ENCODE measurements at places on chromosomes 12 and 14.
A peak's percentile ranks its signal among the peaks of the same experiment; 100 is the strongest.

GRCh38 chr14:52399104-52399503 is 85.0 kb downstream of the PTGER2 start:
- DNase-seq, result no peak

- no peak for DNase-seq
Observed at GRCh38 chr12:119479121-119479561, 114.4 kb upstream of the TMEM233 start.

- DNase-seq, result no peak
Observed at GRCh38 chr12:57881475-57881874, 34.9 kb upstream of the CTDSP2 start.

GRCh38 chr14:63276016-63276415 is 42.7 kb downstream of the GPHB5 start:
- DNase-seq, result no peak

DNA sequence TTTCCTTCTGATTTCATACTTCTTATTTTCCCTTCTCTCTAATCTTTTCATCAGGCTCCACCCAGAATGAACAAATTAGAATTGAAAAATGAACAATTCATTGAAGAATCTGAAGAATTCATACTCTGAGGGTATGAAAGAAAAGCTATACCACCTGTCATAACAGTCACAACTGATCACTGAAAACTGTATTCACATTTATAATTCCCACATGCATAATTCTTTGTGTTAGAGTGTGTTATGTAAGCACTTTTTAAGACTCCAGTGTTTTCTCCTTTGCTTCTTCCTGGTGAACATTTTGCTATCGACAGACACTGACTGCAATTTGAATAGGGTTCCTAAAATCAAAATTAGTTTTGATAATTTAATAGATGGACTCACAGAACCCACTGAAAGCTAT is 271.2 kb downstream of the SLC16A7 start:
- DNase-seq, result no peak

GRCh38 chr12:100672075-100672592 is 98.7 kb downstream of the GAS2L3 start:
- peak; percentile 64 for DNase-seq

DNA sequence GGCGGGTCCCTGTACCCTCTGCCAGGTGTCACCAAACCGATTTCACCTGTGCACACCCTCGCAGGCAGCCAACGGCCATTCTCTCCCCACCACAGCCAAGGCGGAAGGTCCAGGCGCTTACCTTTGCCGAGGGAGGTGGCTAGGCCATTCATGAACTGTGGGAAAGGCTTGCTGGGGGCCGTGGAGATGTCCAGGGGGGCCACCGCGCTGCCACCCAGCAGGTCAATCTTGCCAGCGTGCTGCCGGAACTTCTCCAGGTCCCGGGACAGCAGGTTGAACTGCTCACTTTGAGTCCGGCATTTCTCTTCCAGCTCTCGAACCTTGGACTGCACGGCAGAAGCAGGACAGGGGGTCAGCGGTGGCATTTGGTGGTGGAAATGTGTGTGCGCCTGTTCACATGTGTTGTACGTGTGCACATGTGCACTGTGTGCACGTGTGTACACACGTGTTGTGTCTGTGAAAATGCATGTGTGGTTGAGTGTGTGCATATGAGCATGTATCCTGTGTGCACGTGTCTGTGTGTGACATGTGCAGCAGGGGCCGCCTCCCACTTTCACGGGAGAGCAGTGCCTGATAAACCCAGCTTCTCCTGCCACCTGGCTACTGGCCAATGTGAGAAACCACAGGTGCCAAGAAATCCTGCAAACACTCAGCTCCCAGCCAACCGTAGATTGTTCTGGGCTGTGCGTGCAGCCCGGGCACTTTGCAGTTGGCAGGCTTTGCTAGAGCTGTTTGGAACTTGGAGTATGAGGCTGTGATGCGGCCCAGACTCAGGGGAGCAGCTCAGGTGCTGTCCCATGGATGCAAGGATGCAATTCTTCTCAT is 118.9 kb downstream of the PIWIL1 start:
- DNase-seq, result no peak

- peak; percentile 78 for DNase-seq
Observed at GRCh38 chr12:109927622-109928021, 27.5 kb downstream of the TCHP start.

DNA sequence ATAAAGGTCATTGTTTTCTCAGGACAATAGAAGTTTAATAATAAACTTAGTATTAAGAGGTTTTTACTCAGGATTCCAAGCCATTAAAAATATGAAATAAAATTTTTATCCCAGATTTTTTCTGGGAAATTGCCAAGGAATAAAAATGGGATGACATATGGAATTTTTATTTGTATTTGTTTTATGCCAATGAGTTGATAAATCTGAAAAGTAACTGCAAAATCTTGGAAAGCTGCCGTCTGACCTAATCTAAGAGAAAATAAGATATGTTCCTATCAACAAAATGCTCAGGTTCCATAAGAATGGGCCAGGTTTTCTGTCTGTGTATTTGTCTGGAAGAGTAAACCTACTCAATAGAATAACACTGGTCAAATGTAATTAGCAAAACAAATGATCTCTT is 22.2 kb upstream of the KERA start:
- DNase-seq, result no peak

DNA sequence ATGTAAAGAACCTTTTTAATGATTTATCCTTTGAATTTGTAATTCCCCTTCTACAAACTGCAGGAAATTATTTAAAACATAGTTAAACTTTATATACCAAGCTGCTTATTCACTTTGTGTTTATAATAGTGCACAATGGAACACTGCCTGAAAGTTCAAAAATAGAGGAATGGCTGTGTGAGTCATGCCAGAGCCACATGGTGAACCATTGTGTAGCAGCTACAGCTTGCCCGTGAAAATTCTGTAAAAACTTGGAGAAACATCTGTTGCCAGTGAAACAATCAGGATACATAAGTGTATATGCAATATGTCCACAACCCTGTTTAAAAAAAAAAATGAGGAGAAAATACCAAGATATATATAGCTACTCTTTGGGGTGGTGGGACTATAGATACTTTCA is 59.5 kb downstream of the VEZT start:
- no peak for DNase-seq

GRCh38 chr14:83425706-83426105 is 1892.1 kb upstream of the SEL1L start:
- no peak for DNase-seq

GRCh38 chr14:69992564-69992963 is 113.3 kb downstream of the SMOC1 start:
- DNase-seq, result no peak

- no peak for DNase-seq
Observed at GRCh38 chr14:52692248-52692962, 3.0 kb downstream of the ERO1A start.

- peak; percentile 10 for DNase-seq
Observed at GRCh38 chr12:98123021-98123461, 392.3 kb upstream of the TMPO start.

- no peak for DNase-seq
Observed at GRCh38 chr12:49359671-49360070, 7.6 kb upstream of the SPATS2 start.

GRCh38 chr14:102528431-102529170 is 19.0 kb upstream of the ANKRD9 start:
- no peak for DNase-seq

DNA sequence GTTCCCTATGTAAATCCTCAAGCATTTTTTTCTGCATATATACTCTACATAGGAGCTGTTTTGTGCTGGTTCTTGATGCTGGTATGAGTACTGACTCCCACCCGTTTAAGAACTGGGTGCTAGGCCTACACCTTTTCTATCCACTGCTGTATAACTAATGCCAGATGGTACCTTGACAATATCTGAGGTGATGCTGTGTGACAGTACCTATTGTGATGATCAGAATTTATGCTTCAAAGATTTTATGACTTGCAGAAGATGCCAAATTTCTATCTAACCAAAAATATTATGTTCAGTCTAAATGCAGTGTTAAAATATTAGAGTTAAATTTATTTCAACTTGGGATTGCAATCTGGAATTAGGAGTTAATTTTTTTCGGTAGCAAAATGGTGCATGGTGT is 272.3 kb upstream of the NOVA1 start:
- no peak for DNase-seq

DNA sequence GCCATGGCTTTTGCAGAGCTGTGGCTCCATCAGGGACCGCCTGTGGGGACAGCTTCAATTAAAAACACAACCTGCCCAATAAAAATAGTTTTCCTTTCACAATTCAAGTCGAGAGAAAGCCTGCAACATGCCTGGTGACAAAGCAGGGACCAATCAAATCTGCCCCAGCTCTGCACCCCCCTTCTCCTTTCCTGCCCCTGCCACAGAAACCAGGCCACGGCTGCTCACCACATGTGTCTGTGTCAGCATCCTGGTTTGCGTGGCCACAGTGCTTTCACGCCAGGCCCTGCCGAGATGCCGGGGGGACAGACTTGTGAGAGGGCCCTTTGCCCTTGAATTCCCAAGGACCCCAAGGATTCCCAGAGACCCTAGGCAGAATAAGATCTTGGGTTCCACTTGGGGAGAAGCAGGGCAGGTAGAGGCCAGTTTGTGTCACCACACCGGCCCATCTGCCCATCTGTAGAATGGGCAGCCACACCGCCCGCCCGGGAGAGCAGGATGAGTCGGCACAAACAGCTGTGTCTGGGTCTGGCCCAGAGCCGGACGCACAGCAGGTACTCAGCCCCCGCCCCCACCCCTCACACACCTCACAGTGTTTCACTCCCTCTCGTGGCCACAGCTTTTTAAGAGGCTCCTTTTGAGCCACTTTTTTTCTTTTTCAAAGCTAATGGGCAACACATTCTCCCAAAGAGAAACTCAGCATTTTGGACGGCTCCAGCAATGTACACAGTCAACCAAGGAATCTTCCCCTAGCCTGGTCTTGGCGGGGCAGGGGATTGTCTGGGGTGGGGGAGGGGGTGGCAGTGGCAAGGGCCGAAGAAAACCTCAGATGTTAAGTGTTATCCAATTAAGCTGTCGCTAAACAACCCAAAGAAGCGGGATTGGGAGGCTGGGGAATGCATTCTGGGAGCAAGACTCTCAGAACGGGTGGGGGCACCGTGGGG is 41.5 kb downstream of the BCL11B start:
- peak; percentile 55 for DNase-seq

- DNase-seq, result no peak
Observed at GRCh38 chr12:34598851-34599529, 576.7 kb downstream of the ALG10 start.

DNA sequence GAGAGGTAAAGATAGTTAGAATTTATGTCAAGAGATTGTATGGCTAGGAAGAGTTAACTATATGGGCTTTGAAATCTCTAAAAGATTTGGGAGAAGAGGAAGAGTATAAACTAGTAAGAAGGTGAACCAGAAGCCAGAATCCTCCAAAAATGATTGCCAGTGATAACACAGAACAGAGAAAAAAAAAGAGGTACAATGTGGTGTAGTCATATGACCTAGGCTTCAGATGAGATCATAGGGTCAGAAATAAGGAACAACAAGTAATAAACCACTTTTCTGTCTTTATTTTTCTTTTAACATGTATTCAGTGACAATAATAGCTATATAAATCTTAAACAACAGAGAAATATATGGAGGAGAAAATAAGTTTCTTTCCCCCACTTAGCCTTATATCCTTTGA is 2.0 kb upstream of the NECAP1 start:
- no peak for DNase-seq

DNA sequence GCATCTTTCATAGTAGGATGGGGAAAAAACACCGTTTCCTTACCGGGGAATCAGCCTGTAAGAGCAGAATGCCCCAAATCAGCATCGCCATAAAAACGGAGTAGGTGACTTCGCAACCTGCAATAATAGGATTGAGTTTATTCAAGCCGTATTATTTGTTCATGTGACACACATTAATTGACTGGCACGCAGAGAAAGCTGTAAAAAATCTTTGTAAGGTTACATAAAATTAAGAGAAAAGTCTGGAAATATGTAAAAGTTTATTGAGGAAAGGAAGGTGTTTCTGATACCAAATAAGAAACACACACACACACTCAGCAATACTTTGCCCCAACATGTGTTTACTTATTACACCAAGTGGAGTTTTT is 628 bp upstream of the CAPRIN2 start:
- no peak for DNase-seq

GRCh38 chr14:33560718-33561431 is 390.0 kb downstream of the EGLN3 start:
- DNase-seq, result no peak

DNA sequence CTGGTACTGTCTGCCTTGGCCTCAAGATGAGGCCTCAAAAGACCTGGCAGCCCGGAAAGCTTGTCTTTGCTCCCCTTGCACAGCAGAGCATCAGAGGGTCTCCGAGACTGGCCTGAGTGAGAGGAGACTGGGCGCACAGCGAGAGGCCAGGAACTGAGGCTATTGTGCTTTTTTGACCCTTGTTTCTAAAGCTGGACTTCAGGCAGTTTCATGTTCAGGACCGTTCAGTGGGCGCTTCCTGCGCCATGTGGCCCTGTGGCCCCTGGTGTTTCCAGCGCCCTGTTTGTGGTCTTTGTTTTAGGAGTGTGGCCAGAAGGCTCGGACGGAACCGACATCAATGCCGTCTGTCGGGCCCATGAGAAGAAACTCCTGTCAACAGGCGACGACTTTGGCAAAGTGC is 126.3 kb upstream of the EVL start:
- DNase-seq, result no peak

DNA sequence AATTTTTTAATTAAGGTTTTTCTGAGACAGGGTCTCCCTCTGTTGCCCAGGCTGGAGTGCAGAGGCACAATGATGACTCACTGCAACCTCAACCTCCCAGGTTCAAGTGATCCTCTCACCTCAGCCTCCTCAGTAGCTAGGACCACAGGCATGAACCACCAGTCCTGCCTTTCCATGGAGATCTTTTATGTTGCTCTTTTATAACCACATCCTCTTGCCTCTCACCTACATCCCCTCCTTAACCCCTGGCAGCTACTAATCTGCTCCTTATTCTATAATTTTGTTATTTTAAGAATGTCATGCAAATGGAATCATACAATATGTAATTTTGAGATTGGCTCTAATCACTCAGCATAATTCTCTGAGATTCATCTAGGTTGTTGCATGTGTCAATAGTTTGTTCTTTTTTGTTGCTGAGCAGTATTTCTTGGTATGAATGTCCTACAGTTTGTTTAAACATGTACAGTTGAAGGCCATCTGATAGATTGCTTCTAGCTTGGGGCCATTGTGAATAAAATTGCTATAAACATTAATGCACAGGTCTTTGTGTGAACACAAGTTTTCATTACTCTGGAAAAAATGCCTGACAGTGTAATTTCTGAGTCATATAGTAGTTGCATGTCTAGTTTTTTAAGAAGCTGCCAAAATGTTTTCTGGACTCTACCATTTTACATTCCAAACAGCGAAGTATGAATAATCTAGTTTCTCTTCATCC is 249.2 kb upstream of the AMIGO2 start:
- no peak for DNase-seq

GRCh38 chr12:53803703-53804102 is 51.9 kb upstream of the CISTR start:
- no peak for DNase-seq

DNA sequence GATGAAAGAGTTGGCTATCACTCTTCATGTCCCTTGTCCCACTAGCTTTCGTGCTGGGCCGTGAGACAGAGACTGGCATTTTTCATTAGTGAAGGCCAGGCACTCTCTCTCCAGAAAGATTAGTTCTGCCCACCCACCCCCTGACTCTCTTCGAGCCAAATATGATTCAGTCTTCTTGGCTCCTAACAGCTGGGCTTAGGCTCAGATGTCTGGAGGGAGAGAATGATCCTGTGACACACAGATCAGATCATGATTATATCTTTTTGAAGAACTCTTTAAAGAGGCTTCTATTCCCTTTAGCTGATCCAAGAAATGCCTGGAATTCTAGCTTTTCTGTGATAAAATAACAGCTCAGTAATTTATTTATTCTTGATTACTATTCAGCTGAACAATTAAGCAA is 5.2 kb upstream of the GNG2 start:
- DNase-seq, result no peak
